Left lung (tissue), 14 donors: ENCODE measurements at places on chromosomes 13 and 19. TPM values are rescaled to one million over a fixed set of nuclear protein-coding genes. Genes with fewer than 3 reads are reported as not detected.

GRCh38 chr19:1833540-1833939, 14.7 kb downstream of the REXO1 start:
- DNase-seq, result no peak

The SYNGR4 gene
- 0.65 TPM for polyA plus RNA-seq

The ZNF560 gene
- 0.26 TPM for polyA plus RNA-seq

The HOMER3 gene
- polyA plus RNA-seq, result 56.2 TPM

The CBY2 gene
- polyA plus RNA-seq, result not detected

- no peak for DNase-seq
Observed at GRCh38 chr13:94928127-94928775, 215.9 kb upstream of the SOX21 start.

GRCh38 chr13:59487883-59488282, 675.8 kb downstream of the DIAPH3 start:
- DNase-seq, result no peak

The MIA gene
- polyA plus RNA-seq, result 6.7 TPM

DNA sequence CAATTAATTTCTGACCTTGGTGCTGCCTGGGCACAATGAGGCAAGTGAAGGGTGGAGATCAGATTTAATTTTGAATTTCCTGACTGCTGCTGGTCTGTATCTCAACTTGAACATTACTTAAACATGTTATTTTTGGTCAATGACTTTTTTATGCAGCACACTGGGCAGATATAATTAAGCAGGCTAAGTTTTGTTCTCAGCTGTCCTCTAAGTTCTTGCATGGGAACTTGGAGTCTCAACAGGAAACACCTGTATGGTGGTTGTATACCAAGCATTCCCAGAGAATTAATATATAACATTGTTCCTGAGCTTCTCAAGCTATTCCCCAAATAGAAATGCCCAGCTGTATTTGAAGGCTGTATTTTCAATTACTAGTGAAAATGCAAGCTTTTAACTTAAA, 113.5 kb upstream of the EDNRB start:
- DNase-seq, result no peak

DNA sequence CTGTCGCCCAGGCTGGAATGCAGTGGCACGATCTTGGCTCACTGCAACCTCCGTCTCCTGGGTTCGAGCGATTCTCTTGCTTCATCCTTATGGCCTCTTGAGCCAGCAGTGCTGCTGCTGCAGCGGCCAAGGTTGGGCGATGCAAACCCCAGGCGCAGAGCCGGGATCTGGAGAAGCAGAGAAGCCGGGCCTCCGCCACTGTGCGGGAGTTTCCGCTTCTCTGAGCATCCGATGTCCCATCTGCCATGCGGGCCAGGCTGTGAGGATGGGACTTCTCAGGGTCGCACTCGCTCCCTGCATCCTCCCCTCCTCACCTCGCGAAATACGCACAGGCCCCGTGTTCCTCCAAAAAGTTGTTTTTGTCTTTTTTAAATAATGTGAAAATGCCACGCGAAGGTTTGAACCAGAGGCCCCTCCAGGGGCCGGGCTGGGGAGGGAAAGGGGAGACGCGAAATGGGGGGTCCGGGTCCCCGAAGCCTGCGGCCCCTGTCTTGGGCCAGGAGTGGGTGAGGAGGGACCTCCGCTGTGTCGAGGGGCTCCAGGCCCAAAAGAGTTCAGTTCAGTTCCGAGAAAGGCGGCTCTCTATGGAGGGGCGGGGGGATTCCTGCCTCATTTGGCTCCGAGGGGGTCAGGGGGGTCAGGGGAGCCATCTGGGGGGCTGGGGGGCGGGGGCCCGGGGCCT, 15.9 kb downstream of the CYTH2 start:
- DNase-seq, result no peak

DNA sequence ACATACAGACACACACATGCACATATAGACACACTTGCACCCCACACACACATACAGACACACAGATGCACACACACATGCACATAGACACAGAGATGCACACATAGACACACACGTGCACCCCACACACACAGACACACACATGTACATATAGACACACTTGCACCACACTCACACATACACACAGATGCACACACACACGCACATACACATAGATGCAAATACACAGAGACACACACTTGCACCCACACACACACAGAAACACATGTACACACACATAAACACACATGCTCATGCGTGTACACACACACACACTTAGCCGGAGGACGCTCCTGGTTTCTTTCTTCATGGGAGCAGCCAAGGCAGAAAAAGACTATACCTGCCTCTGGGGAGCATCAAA, 10.0 kb downstream of the COL4A2 start:
- DNase-seq, result no peak

The B3GNT3 gene
- 0.12 TPM for polyA plus RNA-seq

The ZIM2 gene
- 2.9 TPM for polyA plus RNA-seq

The DKKL1 gene
- polyA plus RNA-seq, result 5.5 TPM

DNA sequence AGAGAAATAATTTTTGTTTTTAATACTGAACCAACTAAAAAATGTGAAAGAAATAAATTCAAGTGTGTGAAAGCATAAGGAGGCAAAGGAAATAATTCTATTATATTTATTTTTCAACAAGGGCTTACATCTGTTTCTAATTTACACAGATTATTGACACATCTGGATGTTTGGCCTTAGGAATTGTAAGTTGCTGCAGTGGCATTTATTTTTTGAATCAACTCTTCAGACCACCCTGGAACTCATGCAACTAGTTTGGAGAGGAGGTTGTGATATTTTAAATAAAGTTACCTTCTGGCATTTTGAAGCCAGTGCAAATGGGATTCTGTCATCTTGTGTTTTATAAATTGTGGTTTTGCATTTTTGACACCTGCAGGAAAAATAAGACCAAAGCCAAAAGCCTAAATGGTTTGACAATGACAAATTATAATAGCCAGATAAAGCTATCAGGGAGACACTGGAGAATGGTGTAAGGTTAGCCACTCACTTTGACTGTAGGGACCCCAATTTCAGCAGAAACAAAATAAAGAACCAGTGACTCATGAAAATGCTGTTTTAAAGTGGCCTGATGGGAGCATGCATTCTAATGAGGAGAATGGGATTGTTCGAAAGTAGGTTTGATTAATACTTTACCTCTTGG, 192.9 kb downstream of the KLF5 start:
- no peak for DNase-seq

DNA sequence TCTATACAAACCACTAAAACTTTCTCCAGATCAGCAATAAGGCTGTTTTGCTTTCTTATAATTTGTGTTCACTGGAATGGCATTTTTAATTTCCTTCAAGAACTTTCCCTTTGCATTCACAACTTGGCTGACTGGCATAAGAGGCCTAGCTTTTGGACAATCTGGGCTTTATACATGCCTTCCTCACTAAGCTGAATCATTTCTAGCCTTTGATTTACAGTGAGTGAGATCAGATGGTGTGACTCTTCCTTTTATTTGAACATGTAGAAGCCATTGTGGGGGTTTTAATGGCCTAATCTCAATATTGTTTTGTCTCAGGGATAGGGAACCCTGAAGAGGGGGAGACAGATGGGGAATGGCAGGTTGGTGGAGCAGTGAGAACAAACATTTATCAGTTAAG, 82.7 kb downstream of the FOXO1 start:
- no peak for DNase-seq

The ZNF844 gene
- polyA plus RNA-seq, result 26.7 TPM

DNA sequence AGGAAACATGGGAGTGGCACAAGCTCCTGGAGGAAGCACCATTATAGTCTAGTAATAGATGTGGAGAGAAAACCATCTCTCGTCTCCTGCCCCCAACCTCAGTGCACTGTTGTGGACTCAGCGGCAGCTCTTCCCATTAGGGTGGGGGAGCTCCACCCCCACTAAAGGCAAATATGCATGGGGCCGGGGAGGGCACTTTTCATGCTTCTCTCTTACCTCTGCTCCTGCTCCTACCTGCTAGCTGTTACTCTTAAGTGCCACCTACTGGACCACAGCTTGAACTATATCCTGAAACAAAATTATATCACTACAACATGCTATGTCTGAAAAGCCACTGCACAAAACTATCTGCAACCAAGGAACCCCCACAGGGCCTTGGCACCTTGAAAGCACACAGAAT, 112.6 kb upstream of the DACH1 start:
- no peak for DNase-seq

DNA sequence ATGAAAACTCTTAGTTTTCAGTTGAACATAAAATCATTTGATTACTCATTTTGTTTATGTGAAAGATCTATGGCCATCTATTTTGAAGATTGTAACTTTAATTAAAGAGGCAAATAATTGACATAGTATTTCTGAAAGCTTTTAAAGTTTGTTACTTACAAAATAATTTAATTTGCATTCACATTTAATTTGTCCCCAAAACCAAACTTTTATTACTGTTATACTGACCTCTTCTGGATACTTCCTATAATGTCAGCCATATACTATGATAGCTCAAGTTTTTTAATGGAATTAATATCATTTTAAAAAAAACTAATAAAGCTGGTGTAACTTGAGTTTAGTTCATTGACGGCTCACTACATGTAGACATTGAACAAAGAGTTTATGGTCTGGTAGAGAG, 4.9 kb upstream of the SGCG start:
- DNase-seq, result no peak

- no peak for DNase-seq
Observed at GRCh38 chr13:36918246-36919131, 1.5 kb downstream of the SMAD9 start.

DNA sequence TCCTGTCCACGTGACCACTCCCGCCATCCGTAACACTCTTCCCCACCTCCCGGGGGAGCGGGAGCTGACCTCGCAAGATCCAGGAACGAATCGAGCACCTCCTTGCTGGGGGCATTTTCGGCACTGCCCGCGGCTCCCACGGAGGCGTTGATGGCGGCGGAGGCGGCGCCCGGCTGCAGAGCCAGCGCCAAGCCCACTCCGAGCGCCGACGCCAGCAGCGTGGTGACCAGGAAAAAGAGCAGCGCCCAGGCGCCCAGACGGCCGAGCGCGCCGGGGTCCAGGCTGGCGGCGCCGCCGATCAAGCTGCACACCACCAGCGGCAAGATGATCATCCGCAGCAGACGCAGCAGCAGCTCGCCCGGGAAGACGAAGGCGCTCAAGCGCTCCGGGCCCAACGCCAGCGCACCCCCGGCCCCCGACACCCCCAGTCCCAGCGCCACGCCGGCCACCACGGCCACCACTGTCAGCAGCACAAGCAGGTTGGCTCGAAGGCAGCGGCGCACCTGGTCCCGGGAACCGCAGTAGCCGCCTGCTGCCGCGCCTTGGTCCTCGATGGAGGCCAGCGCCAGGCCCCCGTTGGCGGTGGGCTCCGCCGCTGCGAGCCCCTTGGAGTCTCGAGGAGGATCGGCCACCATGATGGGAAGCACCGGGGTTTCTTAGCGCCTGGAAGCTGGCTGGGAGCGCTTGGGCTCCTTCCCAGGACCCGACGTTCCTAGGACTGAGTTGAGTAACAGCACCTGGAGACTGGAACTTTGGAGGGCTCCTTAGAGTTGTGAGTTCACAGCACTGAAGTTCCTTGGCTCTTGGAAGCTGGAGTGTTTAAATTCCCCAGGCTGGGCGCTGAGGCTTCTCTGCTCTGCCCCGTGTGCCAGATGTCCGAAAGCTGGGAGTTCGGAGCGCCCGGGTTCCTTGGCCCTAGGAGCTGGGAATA, 798 bp downstream of the SLC1A5 start:
- peak; percentile 47 for DNase-seq

- DNase-seq, result peak; percentile 89
Observed at GRCh38 chr19:10112895-10113591, 1.6 kb downstream of the P2RY11 start.

DNA sequence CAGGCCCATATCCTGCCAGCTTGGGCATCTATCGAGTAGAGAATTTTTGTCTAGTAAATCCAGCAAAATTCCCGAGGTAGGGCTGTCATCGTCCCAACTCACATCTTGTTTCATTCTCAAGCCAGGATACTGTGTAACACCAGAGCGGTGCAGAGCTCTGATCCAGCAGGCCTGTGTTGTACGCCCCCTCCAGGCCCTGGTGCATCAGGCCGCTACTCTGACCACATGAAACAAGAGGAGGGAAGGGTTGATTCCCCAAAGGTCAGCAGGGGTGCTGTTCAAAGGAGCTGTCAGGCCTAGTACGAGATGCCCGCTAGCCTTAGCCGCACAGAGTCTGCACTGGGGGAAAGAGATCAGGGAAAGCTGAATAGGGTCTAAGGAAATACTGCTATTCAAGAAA, 276.0 kb downstream of the SLC7A1 start:
- DNase-seq, result no peak

The ZNF568 gene
- polyA plus RNA-seq, result 25.5 TPM
